ENCODE measurements at places on chromosomes 2 and 18.

- DNase-seq, result no peak
Measured at GRCh38 chr2:219515874-219516629, 1.8 kb downstream of the ASIC4 start.

DNA sequence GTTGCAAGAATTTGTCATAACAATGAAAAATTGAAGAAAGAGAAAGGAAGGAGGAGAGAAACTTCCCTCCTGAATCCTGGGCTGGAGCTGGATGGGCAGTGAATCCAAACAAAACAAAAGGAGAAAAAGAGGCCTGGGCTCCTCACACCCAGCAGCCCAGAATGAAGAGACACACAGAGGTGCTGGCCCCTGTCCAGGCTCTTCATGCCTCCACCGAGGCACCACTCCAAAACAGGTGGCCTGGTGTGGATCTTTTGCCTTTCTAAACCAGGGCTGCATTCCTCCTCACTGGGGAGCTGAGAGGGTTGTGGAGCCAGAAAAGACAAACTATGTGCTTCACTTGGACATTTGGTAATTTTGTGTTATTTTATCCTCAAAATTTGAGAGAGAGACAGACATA, 76.0 kb downstream of the FAM124B start:
- DNase-seq, result no peak

DNA sequence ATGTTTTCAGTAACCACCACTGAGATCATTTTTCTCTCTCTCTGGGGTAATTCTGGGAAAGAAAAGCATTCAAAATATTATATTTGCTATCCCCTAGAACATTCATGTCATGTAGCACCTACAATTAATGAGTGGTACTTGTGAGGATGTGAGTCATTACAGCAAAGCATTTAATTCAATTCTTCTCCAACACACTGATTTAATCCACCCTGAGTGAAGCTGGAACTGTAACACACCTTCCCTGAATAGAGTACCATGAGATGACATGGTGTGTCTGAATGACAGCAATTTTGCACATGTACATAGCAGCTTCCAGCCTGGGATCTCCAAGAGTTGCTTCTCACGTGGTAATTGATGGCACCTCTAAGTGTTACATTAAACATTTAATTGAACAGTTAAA, 207.1 kb upstream of the SLC14A2 start:
- DNase-seq, result no peak

- DNase-seq, result no peak
Measured at GRCh38 chr2:1605102-1606045, 138.9 kb downstream of the PXDN start.

GRCh38 chr18:58579561-58580047, 49.3 kb downstream of the ALPK2 start:
- no peak for DNase-seq

DNA sequence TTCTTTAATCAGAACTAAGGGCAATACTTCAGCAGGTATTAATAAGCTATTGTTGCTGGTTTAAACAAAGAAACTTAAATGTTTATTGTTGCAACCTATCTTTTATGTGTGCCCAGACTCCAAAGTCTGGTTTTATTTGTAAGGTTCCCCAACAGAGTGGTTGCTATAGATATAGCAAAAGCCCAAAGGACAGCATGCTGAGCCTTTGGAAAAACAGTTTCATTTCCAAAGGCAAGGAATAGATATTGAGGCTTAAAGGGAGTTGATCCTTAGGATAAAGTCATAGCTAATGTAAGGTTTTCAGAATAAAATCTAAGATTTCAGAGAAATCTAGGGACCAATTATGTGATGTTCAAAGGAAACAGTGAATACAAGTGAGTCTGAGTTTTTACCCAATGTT, 413.2 kb upstream of the SLC14A2 start:
- DNase-seq, result no peak

- no peak for DNase-seq
Measured at GRCh38 chr2:65363879-65364666, 68.3 kb downstream of the SPRED2 start.

- DNase-seq, result no peak
Measured at GRCh38 chr18:67411116-67411515, 105.4 kb downstream of the DSEL start.

DNA sequence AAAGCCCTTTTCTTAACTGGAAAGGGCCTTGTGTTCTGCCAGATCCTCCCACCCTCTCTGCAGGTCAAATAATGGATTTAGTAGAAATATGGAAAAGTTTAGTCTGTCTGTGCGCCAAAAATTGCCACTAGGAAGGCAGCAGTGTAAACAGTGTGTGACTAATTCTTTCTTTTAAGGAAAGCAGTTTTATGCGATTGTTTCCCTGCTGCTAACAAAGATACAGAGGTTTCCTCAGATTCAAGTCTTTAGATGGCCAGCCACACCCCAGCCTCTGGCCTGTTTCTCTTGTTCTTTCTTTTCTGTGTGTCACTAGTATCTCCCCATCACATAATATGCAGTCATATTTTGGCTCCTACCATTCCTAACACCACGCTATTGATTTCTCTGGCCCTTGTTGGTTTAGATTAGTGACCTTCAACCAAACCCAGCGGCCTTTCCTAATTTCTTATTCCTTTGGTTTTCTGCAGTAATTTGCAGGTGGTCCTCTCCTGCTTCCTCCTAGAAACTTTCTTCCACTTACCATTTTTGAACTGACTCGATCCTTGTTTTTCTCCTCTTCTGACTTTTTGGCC, 157.4 kb downstream of the LTBP1 start:
- no peak for DNase-seq

DNA sequence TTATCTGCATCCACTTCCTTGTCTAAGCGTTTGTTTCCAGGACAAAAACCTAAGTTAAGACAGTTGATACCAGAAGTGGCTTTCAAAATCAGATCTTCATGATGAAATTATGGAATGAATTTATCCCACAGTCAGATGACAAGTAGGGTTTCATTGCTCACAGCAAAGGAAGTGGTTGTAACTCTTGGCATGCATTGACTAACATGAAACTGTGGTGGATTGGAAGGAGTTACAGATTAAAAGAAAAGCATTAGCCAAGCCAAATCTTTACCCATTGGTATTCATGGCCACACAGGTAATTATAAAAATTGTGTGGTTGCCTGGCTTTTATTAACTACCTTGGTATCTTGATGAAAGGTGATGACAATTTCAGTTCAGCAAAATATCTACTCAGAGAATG, 438.0 kb upstream of the NXPH2 start:
- DNase-seq, result no peak

DNA sequence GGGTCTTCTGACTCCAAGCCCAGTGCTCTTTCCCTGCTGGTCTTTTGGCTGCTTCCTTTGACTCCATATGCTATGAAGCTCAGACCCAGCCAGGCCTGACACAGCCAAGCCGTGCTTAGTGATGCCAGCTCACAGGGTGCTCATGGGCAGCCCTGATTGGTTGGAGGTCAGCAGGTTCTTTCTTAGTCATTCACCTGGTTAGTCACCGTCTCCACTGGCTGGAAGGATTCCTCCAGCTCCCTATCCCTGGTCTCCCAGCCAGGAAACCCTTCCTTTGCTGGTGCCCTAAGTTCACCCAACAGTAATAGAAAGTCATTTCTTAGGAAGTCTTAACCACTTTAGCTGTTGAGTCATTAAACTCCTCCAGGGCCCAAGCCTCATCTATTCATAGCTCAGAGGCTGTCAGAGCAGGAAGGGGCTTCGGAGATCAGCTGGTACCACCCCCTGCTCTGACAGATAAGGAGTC, 3.9 kb downstream of the KCNK3 start:
- DNase-seq, result no peak

DNA sequence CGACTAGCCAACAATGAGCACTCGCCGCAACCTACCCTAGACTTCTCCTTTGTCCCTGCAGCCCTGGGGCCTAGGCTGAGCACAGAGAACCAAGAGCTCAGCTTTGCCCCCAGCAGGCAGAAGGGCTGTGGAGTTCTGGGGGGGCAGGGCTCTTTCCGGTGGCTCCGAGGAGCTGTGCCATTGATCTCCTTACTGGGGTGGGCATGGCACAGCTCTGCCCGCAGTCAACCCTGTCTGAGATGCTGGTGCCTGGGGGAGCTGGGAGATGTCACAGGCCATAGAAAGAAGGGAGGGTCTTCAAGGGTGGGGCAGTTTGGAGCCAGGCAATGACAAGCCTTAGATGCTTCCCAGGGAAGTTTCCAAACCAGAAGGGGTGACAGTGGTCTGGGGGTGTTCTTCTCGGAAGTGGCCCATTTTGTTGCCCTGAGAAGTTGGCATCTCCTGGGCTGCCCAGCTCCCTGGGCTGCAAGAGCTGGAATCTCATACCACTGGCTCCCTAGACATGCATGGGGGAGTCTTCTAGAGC, 14.1 kb upstream of the GPR55 start:
- no peak for DNase-seq

GRCh38 chr2:12897181-12897580, 180.4 kb downstream of the TRIB2 start:
- no peak for DNase-seq

DNA sequence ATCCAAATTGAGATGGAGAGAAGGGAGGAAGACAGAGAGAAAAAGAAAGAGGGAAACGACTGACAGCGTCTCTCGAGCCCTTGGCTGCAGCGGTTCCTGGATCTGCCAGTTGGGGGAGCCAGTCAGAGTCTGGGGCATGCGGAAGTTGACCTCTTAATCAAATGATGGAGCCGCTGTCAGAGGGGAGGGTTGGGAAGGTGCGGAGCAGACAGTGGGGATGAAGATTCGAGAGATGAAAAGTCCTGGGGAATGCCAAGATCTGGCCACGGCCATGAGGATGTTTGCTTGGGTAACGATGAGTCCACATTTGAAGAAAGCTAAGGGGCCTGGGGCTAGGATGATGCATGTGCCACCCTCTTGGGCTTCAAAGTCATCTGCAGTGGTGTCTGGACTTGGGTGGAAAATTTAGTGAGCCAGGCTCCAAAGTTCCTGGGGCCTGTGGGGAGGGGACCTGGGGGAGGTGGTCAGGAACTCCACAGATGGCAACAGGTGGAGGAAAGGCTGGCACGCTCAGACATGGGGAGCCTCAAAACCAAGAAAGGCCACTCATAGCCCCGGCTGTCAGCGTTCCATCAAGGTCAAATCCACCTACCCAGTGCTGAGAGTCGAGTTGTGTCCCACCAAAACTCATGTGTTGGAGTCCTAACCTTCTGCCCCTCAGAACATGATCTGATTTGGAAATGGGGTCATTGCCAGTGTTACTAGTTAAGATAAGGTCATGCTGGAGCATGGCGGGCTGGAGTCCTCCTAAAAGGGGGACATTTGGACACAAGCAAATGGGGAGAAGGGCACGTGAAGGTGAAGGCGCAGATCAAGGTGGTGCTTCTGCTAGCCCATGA, 200.1 kb downstream of the NDUFA10 start:
- no peak for DNase-seq

All from GM19239 (cell line).